ENCODE measurements at places on chromosomes 3 and 15. TPM values are rescaled to one million over a fixed set of nuclear protein-coding genes. Genes with fewer than 3 reads are reported as not detected.

The GOLGA6B gene
- 0.32 TPM for polyA plus RNA-seq

The ACAP2 gene
- 36.2 TPM for polyA plus RNA-seq

The B3GALNT1 gene
- polyA plus RNA-seq: 6.6 TPM

The C15orf62 gene
- polyA plus RNA-seq: 2.8 TPM

The SLC28A1 gene
- polyA plus RNA-seq: 0.41 TPM

The FBLN2 gene
- 33.5 TPM for polyA plus RNA-seq

The CPNE9 gene
- polyA plus RNA-seq: 0.06 TPM

The TJP1 gene
- polyA plus RNA-seq: 66.6 TPM

The MYZAP gene
- polyA plus RNA-seq: 175 TPM

The SAMMSON gene
- not detected for polyA plus RNA-seq

The PLSCR5 gene
- 6.8 TPM for polyA plus RNA-seq

The ZNF502 gene
- polyA plus RNA-seq: 1.9 TPM

All from cardiac muscle cell (in vitro differentiated cells and primary cell).